Trophoblast cell (in vitro differentiated cells and primary cell): ENCODE measurements at places on chromosomes 3 and 15.

DNA sequence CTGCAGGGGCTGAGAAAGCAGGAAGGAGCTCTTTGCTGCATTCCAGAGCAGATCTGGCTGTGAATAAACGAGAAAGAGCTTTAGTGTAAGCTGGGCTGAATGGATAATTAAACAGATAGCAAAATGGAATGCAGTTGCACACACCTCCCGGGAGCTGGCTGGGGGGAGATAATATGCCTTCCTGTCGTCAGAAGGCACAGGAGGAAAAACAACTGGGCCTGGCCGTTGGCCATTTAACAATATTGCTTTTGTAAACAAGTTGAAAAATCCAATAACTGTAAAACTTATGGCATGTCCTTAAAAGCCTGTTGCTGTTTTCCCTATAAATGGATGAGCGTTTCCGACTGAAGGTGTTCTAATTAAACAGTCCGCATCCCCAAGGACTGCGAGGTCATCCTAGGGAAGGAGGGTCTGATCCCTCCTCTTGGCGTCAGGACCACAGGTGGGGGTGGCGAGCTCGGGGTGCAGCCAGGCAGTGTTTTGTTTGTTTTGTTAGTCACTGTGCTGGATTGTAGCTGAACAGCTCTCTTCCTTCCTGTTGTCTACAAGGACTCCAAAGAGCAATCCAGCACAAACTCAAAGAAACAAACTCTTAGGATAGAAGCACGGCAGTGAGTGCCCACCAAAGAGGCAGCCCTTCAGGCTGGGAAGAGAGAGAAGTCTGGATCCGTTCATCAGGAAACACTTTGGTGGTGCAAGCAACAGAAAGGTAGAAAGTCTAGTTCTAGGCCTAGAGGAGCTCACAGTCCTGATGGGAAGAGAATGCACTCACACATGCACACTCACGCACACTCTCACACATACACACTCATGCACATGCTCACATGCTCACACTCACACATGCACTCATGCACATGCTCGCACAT, 133.4 kb upstream of the SMAD3 start:
- H3K4me3 ChIP-seq: peak overlapping the region; percentile 34
- H3K27ac ChIP-seq: peak overlapping the region; percentile 59
- H3K4me1 ChIP-seq: peaks cover 12% of the 10 kb centered on the region
- no peaks in the 10 kb centered on the region for H3K36me3 ChIP-seq
- no peaks in the 10 kb centered on the region for H3K27me3 ChIP-seq

- no peak overlapping the region for H3K27ac ChIP-seq
- no peak overlapping the region for H3K4me3 ChIP-seq
- H3K36me3 ChIP-seq: no peaks in the 10 kb centered on the region
Measured at GRCh38 chr15:70672081-70672480, 91.3 kb downstream of the UACA start.

GRCh38 chr3:160564949-160565441, 376 bp downstream of the KPNA4 start:
- DNase-seq: peak; percentile 46
- H3K27me3 ChIP-seq: no peaks in the 10 kb centered on the region
- H3K36me3 ChIP-seq: peaks cover 5% of the 10 kb centered on the region
- peak overlapping the region; percentile 77 for H3K4me3 ChIP-seq
- H3K4me1 ChIP-seq: no peaks in the 10 kb centered on the region

DNA sequence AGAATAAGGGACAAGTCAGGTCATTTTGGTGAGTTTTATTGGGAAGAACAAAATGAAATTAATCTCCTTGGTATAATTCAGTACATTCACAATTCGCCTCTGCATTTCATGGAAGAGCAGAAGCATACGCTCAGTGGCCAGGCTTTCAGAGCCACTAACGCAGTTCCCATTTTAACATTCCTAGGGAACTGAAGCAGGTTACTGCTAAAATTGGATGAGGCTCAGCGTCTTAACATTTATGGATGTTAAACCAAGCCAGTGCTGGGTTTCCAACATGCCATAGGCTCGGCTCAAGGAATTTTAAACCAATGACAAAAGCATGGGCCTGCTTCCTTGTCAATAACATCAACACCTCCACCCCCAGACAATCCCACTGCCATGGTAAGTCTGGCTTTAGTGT, 172.7 kb upstream of the PRICKLE2 start:
- no peaks in the 10 kb centered on the region for H3K27me3 ChIP-seq
- H3K27ac ChIP-seq: no peak overlapping the region
- no peak overlapping the region for H3K4me3 ChIP-seq
- no peak for DNase-seq

DNA sequence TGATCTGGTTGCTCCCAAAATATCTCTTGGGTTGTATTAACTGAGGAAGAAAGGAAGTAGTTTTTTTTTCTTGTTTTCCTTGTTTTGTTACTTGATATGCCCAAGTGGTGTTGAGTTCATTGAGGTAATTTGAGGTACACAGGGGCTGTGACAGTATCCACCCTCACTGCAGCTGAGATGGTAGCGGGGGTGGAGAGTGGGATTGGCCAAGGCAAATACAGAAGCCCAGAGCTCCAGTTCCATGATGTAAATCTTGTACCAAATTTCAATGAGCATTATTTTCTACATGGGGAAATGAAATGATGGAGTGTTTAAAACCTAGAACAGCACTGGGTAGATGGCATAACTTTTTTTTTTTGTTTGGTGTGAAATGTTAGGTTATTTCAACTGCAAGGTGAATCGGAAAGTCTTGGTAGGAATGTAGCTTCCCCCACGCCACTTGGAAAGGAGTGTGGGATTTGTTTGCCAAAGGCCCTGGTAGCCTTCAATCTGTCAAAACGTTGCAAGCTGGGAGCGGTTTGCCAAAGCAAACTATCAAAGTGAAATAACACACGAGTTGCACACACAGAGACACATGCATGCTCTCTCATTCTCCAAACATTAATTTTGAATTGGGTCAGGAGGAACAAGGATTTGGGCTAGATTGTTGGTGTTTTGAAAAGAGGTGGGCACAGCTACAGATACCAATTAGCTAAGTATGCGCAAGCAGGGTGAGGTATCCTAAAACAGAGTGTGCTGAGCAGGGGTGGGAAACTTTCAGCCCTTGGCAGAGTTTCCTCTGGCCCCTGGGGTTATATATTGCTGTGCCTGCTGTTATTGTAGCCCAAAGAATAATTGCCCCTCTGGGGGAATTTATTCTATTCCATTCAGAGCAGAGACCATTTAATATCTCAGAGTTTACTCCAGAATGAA, 34.6 kb downstream of the THSD4 start:
- no peak overlapping the region for H3K4me3 ChIP-seq
- H3K27me3 ChIP-seq: no peaks in the 10 kb centered on the region
- DNase-seq: no peak
- no peak overlapping the region for H3K27ac ChIP-seq
- no peaks in the 10 kb centered on the region for H3K36me3 ChIP-seq

- peaks cover 17% of the 10 kb centered on the region for H3K4me1 ChIP-seq
- peaks cover 32% of the 10 kb centered on the region for H3K36me3 ChIP-seq
- no peaks in the 10 kb centered on the region for H3K27me3 ChIP-seq
- H3K4me3 ChIP-seq: no peak overlapping the region
Measured at GRCh38 chr3:126472277-126473006, 3.2 kb downstream of the ZXDC start.

DNA sequence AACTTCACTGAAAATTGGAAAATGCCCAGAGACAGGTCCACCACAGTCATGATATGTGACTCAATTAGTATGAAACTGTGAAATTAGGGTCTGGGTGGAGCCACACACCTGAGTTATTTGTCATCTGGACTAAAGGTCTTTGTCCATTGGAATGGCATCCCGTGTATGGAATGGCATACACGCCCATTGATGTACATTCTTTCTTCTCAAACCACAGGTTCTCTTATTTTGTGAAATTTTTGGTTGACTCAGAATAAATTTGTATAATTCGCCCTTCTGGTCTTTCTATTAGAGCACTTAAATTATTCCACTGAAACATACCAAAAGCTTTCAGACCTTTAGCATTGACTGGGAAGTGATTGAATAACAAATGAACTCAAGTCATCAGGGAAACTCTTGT, 66.8 kb upstream of the UBE2E1 start:
- H3K4me3 ChIP-seq: no peak overlapping the region
- no peaks in the 10 kb centered on the region for H3K36me3 ChIP-seq
- H3K27ac ChIP-seq: no peak overlapping the region
- no peaks in the 10 kb centered on the region for H3K27me3 ChIP-seq
- peak; percentile 88 for DNase-seq

GRCh38 chr15:25775317-25775912, 87.7 kb downstream of the ATP10A start:
- H3K4me3 ChIP-seq: no peak overlapping the region
- H3K36me3 ChIP-seq: no peaks in the 10 kb centered on the region
- H3K4me1 ChIP-seq: no peaks in the 10 kb centered on the region
- no peaks in the 10 kb centered on the region for H3K27me3 ChIP-seq

DNA sequence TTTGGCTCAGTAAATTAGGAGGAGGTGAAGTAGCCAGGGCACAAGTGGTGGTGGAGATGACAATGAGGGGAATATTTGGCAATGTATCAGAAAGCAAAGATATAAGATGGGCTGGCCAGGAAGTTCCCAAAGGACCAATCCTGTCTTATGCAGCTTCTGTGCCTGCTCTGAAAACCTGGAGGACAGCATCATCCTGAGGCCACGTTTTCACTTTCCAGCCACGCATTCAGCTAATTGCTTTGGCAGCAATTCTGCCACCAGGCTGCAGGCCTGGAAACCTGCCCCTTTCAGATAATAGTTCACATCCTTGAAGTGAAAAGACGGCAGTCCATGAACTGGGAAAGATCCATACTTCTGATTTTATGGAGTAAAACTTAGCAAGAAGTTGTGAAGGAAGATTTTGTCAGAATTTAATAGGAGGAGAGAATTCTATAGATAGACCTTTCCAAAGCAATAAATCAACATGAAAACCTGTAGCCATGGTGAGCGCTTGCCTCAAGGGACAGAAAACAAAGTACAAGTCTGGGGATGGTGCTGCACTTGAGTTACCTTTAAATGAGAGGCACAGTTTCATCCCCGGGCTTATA, 682.5 kb downstream of the GRM7 start:
- no peak overlapping the region for H3K27ac ChIP-seq
- H3K36me3 ChIP-seq: no peaks in the 10 kb centered on the region
- H3K4me1 ChIP-seq: no peaks in the 10 kb centered on the region
- H3K4me3 ChIP-seq: no peak overlapping the region
- DNase-seq: no peak

- H3K4me3 ChIP-seq: no peak overlapping the region
- H3K4me1 ChIP-seq: peaks cover 2% of the 10 kb centered on the region
- DNase-seq: no peak
- H3K27ac ChIP-seq: no peak overlapping the region
- H3K27me3 ChIP-seq: no peaks in the 10 kb centered on the region
- H3K36me3 ChIP-seq: peaks cover 16% of the 10 kb centered on the region
Measured at GRCh38 chr3:120419797-120420196, 31.0 kb downstream of the FSTL1 start.

DNA sequence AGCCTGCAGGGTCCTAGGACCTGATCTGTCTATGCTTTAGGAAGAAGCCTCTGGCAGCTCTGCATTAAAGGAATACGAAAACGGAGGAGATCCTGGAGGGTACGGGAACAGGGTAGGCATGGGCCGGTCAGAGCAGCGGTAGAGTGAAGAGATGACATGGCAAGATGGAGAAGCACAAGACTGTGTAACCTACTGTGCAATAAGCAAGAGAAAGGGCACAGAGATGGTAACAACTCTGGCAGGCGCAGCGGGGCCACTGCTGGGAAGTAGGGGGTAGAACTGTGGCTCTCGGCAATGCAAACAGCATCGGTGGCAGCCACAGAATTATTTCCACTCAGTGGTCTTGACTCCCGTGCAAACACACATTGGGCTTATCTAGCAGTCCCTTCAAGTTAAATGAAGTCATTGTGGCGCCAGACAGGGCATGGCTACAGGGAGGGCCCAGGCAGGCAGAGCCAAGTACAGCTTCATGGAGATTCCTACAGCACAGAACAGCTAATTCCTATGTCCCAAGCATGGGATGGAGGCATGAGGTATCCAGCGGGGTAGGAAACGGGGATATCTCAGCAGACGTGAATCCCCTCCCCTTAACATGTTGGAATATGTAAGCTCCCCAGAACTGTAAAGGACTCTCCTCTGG, 28.8 kb downstream of the WHAMM start:
- H3K27ac ChIP-seq: no peak overlapping the region
- no peak overlapping the region for H3K4me3 ChIP-seq
- no peak for DNase-seq
- no peaks in the 10 kb centered on the region for H3K4me1 ChIP-seq

- no peak overlapping the region for H3K4me3 ChIP-seq
- H3K4me1 ChIP-seq: peaks cover 8% of the 10 kb centered on the region
- DNase-seq: no peak
Measured at GRCh38 chr15:52788099-52788986, 1.8 kb downstream of the ONECUT1 start.

- no peaks in the 10 kb centered on the region for H3K36me3 ChIP-seq
- H3K27ac ChIP-seq: no peak overlapping the region
- no peak for DNase-seq
Measured at GRCh38 chr3:150104564-150104963, 133.9 kb upstream of the PFN2 start.

GRCh38 chr15:45714590-45715488, 80.0 kb downstream of the SQOR start:
- no peaks in the 10 kb centered on the region for H3K27me3 ChIP-seq
- no peak overlapping the region for H3K4me3 ChIP-seq
- peaks cover 2% of the 10 kb centered on the region for H3K4me1 ChIP-seq

GRCh38 chr15:92653836-92654539, 1.6 kb downstream of the FAM174B start:
- H3K36me3 ChIP-seq: no peaks in the 10 kb centered on the region
- peaks cover 9% of the 10 kb centered on the region for H3K4me1 ChIP-seq
- H3K27ac ChIP-seq: no peak overlapping the region
- no peak overlapping the region for H3K4me3 ChIP-seq

DNA sequence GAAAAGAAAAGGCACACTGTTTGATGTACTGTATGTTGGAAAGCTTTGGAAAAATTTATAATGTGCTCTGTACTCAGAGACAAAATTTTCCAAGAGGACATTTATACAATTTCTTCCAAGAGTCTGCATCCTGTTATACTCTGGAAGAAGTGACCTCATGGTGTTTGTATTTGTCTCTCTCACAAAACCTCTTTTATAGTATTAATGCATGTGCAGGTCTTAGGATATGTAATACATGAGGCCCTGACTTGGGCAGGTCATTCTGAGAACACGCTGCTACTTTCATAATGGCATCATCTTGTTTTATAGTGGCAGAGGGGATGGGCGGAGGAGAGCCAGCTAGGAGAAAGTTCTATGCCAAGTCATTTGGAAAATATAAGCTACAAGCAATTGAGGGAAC, 72.0 kb upstream of the P3H2 start:
- no peaks in the 10 kb centered on the region for H3K27me3 ChIP-seq
- no peaks in the 10 kb centered on the region for H3K36me3 ChIP-seq
- no peak overlapping the region for H3K4me3 ChIP-seq
- no peaks in the 10 kb centered on the region for H3K4me1 ChIP-seq
- no peak for DNase-seq

- H3K27ac ChIP-seq: peak overlapping the region; percentile 6
- H3K4me1 ChIP-seq: no peaks in the 10 kb centered on the region
- no peak overlapping the region for H3K4me3 ChIP-seq
- no peak for DNase-seq
- no peaks in the 10 kb centered on the region for H3K36me3 ChIP-seq
Measured at GRCh38 chr15:43230640-43231115, 9.9 kb upstream of the EPB42 start.

GRCh38 chr15:73989001-73989798, 2.9 kb downstream of the STOML1 start:
- no peak overlapping the region for H3K4me3 ChIP-seq
- no peak for DNase-seq
- no peaks in the 10 kb centered on the region for H3K36me3 ChIP-seq
- H3K27ac ChIP-seq: no peak overlapping the region
- H3K4me1 ChIP-seq: peaks cover 10% of the 10 kb centered on the region
- no peaks in the 10 kb centered on the region for H3K27me3 ChIP-seq
